ENCODE measurements at places on chromosomes 5 and 9.
A peak's percentile ranks its signal among the peaks of the same experiment; 100 is the strongest.

DNA sequence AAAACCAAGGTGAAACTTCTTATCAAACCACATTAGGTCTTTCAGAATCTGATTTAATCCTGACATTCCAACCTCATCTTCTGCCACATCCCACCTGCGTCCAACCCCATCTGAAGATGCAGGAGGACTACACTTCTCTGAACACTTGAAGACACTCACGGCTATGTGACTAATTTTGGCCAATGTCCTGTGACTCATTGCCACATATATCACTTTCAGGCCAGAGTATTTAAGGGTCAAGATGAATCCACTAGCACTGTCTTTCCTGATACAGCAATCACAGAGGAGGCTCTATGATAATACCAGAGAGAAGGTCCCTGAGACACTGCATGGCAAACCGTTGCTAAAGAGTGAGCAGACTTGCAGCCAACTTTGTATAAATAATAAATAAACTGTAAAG, 323.4 kb downstream of the NR2F1-AS1 start:
- DNase-seq, result no peak

DNA sequence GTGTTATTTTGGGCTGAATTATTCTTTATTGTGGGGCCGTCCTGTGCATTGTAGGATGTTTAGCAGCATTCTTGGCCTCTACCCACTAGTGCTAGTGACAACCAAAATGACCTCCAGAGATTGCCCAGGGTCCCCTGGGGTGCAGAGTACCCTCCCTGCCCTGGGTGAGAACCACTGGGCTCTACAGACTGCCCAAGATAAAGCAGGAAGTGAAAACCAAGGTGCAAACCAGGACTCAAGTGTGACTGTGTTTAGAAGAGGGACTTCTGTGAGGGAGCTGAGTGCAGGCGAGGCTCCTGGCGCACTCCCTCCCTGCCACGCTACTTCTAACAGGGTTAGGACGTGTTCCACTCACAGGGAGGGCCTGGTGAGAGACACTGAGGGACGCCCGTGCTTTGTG, 41.6 kb downstream of the USP20 start:
- DNase-seq, result no peak

- DNase-seq, result peak; percentile 73
These were observed 39.0 kb upstream of the TARS1 start for GRCh38 chr5:33401482-33402390.

- DNase-seq, result peak; percentile 93
These were observed 62.1 kb upstream of the VLDLR start for GRCh38 chr9:2559192-2560152.

GRCh38 chr9:4579001-4579400, 83.1 kb upstream of the PLPP6 start:
- no peak for DNase-seq

DNA sequence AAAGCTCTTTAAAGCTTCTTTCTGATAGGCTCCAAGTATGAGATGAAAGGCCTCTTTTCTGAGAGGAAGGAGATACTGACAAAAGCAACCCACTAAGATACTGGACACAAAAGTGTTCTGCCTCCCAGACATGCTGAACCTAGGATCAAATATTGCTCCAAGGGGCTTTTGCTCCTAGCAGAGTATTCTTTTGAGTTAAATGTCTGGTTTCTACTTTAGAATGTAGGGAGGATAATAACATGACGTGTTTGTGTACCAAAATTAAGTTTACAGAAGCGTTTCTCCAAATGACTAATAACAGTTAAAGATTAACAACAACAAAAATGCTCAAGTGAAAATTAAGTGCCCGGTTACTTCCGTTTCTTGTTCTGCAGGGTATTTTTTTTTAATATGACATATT, 2293.3 kb upstream of the C9orf72 start:
- DNase-seq, result no peak

DNA sequence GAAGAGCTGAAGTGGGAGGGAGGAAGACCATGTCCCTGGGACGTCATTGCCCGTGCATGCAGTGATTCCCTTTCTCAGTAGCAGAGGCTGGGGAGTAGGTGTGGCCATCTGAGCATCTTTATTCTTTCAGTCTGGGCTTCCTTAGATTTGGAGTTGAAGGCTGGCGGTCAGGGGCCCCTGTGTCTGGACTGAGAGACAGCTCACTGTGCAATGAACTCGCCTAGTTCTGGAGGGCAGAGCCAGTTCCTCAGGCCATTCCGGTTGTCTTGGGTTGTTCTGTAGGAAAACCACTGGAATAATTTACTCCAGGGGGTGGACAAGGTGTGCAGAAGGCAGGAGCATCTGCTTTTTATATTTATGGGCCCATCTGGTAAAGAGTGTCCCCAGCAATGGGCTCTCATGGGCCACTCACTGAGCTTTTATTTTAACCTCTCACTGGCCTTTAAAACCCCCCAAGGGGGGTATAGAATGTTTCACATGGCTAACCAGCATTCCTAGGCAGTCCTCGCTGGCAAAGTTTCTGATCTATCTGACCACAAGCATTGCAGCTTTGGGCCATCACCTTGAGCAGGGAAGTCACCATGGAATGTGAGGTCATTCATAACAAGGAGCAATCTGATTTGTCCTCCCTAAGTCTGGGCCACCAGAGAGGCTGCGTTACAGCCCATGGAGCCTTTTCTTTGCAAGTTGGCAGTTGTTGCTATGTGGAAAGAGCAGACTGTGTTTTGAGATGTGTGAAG, 9.2 kb downstream of the STC2 start:
- peak; percentile 31 for DNase-seq

DNA sequence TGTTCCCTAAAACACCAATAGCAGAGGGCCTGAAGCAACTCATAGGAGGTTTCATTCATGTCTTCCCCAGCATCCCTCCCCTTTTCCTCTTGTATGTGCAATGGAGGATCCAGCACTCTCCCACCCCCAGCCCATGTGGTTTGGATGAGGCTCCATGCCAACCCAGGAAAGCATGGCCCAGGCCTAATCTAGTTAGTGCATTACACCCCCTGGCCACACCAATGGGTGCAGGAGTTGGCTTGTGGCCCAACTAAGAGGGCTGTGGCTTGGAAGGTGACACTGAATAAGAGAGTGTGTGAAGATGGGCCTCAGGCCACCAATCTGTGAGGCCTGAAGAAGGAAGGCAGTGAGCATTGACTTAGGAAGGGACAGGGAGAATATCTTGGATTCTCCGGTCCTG, 70.8 kb upstream of the SMIM23 start:
- no peak for DNase-seq

DNA sequence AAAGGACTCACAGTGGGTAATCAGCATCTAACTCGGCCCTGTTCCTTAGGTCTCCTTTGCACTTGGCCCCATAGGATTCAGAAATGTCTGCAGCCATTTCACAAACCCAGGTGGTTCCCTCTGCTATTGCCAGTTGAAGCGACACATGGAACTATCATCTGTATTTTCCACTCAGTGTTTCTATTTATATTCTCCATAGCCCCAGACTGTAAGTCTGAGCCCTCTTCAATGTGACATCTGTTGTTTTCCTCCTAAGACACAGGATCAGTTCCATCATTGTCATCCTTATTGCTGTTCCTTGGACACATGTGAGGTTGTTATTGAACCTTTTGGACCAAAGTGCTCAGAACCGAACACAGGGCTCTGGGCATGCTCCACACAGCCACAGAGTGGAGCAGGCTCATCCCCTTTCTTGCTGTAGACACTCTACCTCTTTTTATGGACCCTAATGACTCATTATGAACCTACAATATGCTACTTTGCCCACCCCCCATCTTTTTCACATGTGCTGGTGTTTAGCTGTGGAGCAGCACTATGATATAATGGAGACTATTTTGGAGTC, 36.4 kb downstream of the GARNL3 start:
- no peak for DNase-seq

- DNase-seq, result no peak
These were observed 621 bp downstream of the PCDHA13 start for GRCh38 chr5:140882591-140882899.

GRCh38 chr5:7779019-7780005, 71.6 kb downstream of the CFAP90 start:
- DNase-seq, result no peak

DNA sequence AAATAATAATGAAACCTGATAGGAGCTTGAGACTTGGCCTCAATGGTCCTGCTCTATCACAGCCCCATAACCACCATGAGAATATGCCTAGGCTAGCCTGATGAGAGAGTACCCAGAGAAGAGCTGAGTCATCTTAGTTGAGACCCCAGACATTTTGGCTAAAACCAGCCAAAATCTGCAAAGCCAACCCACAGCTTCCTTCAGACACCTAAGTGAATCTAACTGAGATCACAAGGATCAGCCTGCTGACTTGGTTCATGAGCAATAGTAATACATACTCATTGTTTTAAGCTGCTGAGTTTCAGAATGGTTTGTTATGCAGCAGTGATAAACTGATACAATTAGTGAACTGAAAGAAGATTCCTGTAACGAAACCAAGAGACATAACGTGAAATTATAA, 473.7 kb upstream of the PTGER4 start:
- DNase-seq, result no peak

GRCh38 chr5:94793113-94793815, 174.8 kb downstream of the SLF1 start:
- DNase-seq, result peak; percentile 92

GRCh38 chr5:172956936-172957335, 2.3 kb upstream of the RPL26L1 start:
- no peak for DNase-seq

GRCh38 chr5:169615561-169615960, 21.5 kb upstream of the DOCK2 start:
- DNase-seq, result no peak

DNA sequence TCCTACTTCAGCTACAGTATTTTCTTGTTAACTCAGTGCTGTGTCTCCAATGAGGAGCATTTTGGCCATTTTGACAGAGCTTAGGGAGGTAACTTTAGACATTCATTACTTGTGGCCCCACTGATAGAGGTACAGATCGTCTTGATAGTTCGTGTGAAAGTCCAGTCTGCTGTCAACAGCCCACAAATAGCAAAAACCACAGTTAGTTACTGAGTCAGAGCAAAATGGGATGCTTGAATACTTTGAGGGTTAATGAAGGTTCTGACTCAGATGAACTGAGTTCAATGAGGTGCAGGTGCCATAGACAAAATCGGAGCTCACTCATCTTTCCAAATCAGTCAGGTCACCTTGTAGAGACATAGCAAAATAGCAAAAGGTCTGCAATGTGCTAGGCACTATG, 163.1 kb upstream of the TLE4 start:
- DNase-seq, result peak; percentile 26

GRCh38 chr5:33261305-33261704, 179.5 kb upstream of the TARS1 start:
- peak; percentile 79 for DNase-seq

DNA sequence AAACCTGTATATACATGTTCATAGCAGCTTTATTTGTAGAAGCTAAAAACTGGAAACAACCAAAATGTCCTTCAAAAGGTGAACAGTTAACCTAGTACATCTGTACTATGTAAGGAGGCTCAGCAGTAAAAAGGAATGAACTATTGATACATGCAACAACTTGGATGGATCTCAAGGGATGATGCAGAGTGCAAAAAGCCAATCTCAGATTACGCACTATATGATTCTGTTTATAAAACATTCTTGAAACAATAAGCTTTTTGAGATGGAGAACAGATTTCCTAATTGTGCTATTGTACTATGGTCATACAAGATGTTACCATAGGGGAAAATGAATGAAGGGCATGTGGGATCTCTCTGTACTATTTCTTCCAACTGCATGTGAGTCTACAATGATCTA, 88.9 kb downstream of the PAM start:
- DNase-seq, result no peak

- no peak for DNase-seq
These were observed 21.3 kb upstream of the ERMP1 start for GRCh38 chr9:5854063-5854790.

- DNase-seq, result peak; percentile 30
These were observed 218.6 kb downstream of the FBXL7 start for GRCh38 chr5:15718421-15719179.

DNA sequence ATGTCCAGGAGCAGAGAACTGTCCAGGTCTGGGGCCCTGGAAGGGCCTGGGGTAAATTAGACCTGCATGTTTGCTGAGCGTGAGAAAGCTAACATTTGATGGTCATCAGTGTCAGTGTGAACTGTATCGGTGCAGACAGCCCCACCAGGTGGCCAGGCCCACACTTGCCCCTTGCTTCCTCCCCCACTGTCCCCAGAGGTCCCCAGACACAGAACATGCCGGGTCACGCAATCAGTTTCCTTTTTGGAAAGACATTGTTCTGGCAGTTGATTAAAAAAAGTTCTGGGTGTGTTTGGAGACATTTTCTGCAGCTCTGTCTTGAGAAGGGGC, 1.5 kb downstream of the NKD2 start:
- no peak for DNase-seq

GRCh38 chr9:129462360-129462759, 158.5 kb downstream of the C9orf50 start:
- no peak for DNase-seq

GRCh38 chr5:126446498-126447224, 23.5 kb downstream of the GRAMD2B start:
- peak; percentile 67 for DNase-seq

DNA sequence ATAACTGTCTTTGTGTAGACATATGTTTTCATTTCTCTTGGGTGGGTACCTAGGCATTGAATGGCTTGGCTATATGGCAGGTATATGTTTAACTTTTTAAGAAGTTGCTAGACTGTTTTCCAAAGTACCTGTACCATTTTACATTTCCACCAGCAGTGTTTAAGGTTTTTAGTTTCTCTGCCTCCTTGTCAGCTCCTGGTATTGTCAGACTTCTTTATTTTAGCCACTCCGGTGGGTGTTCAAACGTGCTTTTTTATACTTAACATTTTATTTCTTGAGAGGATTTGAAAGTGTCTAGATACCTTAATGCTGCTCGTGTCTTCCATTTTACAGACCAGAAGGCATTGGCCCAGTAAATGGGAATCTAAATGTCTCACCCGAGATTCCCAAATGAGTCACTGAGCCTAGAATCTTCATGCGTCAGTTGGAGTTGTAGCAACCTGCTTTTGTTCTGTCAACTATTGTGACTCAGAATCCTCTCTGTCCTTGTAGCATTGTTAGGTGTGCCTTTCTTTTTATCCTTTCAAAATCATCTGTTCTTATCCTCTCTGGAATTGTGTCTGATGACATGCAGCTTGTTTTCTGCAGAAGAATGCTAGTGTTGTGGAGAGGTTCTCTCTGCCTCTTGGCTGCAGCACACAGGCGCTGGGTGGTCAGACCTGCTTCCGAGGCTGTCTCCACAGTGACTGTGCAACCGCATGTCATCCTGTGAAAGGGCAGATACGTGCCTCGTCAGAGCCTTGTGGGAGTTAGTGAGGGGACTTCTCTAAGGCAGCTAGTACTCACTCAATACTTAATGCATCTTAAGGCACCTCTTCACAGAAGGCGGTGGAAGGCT, 291.8 kb downstream of the AOPEP start:
- peak; percentile 95 for DNase-seq

DNA sequence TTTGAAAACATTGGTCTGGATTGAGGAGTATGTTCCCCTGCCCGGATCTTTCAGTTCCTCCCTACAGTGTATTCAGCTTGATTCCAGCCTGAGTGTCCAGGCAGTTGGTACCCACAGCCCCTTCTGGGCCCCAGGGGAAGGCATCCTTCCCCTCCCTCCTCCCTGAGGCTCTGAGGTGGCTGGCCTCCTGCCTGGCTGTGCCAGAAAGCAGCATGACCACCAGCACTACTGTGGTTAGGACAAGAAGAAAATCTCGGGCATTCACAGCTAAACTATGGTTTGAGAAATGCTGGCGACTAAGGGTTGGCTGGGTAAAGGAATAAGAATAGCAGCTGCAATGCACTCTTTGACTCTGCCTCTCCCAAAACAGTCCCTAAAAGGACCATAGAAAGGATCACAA, 84.6 kb upstream of the LIFR start:
- DNase-seq, result peak; percentile 79

- DNase-seq, result peak; percentile 49
These were observed 19.6 kb upstream of the C5orf47 start for GRCh38 chr5:173969167-173970049.

All from astrocyte of the spinal cord (primary cell).